ENCODE measurements at places on chromosomes 6 and 20.
A peak's percentile ranks its signal among the peaks of the same experiment; 100 is the strongest.

GRCh38 chr6:14734416-14735340 is 511.2 kb upstream of the JARID2 start:
- DNase-seq, result no peak

DNA sequence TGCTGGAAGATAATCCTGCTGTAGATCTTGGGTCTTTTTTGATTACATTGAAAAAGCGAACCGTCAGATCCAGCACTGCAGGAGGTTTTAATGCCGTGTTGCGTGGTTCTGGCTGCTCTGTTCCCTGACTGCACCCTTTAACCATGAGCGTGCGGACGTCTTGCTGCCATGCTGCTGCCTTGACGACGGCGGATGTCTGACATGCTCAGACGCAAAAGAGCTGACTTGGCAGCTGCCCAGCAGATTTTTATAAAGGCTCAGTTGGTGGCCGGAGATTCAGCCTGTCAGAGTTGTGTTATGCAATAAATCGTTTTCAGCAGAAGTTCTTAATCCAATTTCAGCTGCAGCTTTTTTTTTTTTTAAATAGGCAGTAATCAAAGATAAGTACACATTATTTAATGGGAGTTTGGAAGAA is 119.4 kb downstream of the JARID2 start:
- peak; percentile 83 for DNase-seq

DNA sequence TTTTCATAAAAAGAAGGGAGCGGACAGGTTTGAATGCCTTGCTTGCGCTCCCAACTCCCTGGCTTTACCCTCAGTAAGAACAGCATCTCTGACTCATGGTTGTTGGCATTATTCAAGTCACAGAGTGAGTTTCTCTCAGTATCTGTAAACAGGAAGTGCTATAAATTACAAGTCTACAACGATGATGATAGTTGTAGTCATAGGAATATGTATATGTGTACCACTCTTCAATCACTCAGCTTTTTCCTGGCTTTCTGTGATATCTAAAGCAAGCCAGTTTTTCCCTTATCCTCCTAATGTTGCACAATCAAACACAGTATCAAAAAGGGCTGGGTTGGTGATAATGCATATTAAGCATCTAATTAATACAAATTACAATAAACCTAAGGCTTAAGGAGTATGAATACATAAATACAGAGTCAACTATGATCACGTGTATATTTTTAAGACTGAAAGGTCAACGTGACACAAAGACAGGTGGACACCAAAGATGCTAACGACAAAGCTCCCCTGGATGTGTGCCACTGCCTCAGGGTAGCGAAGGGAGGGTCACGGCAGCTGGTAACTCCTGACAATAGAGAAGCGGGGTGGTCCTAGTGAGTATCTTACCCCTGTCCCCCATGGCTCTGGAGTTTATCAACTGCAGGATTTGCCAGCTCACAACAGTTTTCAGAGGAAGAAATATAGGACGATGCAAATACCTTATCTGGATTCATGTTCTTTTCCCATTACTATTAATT is 202.8 kb downstream of the BTBD9 start:
- DNase-seq, result no peak

- no peak for DNase-seq
Measured at GRCh38 chr6:25981568-25982263, 19.1 kb downstream of the TRIM38 start.

GRCh38 chr6:80528115-80528514 is 421.6 kb downstream of the BCKDHB start:
- no peak for DNase-seq

- no peak for DNase-seq
Measured at GRCh38 chr6:5089481-5090438, 4.6 kb downstream of the PPP1R3G start.

DNA sequence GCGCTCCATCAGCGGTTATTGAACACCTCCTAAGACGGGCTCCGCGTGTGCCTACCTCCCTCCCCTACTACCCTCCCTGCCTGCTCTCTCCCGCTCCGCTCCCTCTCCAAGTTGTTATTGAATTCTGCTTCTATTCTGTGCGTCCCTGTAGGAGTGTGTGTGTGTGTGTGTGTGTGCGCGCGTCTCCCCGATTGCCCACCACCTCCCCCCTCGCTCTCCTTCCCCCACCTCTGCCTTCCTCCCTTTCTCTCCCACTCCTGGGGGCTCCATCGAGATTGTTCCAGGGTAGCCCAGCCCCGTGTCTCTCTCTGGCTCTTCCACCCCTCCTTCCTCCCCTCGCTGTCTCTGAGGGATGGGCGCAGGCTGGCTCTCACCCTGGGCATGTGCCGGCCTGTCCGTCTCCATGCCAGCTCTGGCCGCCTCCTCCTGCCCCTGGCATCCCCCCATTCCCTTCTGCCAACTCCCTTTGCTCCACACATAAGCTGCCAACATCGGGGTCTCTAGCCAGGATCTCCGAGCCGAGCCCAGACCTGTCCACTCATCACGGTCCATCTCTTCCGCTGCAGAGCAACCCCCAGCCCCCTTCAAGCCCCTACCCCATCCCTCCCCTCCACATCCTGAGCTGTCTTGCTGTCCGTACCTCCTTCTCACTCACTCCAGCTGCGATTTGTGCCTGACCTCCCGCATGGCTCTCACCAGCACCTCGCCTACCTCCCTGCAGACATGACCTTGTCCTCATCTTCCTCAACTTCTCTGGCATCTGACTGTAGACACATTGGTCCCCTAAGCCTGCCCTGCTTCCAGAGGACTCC is 68.5 kb downstream of the SRC start:
- no peak for DNase-seq

- DNase-seq, result no peak
Measured at GRCh38 chr6:167094820-167095637, 27.9 kb upstream of the CCR6 start.

GRCh38 chr6:69704916-69705315 is 91.9 kb downstream of the LMBRD1 start:
- DNase-seq, result no peak

GRCh38 chr6:51025082-51025777 is 206.6 kb downstream of the TFAP2B start:
- DNase-seq, result peak; percentile 13

DNA sequence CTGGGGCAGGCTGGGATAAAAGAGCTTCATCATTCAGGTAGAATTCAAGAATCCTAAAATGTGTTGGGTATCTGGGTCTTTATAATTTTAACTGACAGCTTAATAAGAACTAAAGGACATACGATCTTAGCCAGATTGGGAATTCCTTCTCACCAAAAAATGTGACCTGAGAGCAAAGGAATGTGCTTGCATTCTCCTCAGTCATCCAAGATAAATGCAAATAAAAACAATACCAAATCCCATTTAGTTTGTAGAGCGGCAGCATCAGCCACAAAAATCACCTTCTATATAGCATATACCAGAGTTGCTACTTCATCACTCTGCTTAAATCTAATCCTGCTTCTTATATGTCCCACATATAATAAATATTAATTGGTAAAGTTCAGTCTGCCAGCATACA is 16.9 kb downstream of the USP49 start:
- peak; percentile 21 for DNase-seq

GRCh38 chr20:36950414-36951197 is 902 bp downstream of the SAMHD1 start:
- DNase-seq, result no peak

DNA sequence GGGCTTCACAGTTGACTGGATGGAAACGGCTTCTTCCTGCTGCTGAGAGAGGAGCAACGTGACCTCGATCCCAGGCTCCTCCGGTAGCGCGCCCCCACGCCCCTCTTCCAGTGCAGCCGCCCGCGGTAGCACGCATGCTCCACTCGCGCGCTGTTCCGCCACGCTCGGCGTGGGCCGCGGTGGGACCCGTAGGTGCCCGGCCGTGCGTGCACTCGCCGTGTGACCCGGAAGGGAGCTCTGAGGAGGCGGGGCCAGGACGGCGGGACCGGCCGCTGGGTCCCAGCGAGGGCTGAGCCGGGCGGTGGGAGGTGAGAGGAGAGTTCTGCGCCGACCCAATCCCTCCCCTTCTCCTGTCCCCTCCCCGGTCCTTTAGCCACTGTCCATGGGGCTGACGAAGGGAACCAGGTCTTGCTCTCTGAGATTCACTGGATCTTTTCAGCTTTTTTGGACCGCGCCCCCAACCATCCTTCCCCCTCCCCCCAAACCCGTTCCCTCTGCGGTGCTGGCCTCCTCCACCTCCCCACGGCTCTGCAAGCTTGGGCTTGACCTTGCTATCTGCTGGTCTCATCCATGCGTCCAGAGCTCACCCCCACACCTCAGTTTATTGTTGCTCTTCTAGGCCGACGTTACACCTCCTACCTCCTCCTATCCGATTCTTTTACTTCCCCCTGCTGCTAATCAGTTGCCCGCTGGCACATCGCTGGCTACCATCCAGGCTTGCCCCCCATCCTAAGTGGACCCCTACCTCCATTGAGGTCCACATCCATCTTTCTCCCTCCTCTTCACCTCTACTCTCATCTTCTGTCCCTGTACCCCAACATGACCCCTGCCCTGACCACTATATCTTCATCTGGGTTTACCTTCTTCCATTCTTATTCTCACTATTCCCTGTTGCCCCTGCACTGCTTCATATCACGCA is at the start of gene CUL9:
Gene CUL9 (plus strand): TSS at position 255 of the 919 bp plus-strand sequence. CDS start 2,115 bp downstream, outside the sequence.
- no peak for DNase-seq

- no peak for DNase-seq
Measured at GRCh38 chr20:36574366-36575135, 1.2 kb downstream of the TGIF2 start.

GRCh38 chr6:159062564-159062945 is 17.8 kb upstream of the TAGAP start:
- DNase-seq, result no peak

DNA sequence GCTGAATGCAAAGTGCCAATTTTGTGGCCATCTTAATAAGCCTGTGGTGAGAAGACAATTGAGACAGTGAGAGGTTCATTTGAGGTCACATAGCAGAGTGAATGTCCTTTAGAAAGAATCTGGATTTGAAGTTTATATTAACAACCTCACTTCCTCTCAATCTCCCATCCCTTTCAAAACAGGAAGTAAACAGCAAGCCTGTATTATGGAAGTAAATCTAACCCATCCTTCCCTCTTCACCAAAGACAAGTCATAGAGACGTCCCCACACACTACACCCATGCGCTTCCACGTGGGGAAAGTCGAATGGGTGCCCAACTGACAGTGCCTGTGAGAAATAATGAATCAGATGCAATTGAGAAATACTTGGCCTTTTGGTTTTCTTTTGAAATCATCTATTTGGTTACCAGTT is 28.8 kb upstream of the CCND3 start:
- no peak for DNase-seq

GRCh38 chr6:46882645-46883044 is 39.1 kb downstream of the ADGRF5 start:
- no peak for DNase-seq

GRCh38 chr6:168915855-168916254 is 337.8 kb downstream of the THBS2 start:
- DNase-seq, result no peak

- DNase-seq, result no peak
Measured at GRCh38 chr20:57259938-57260921, 6.2 kb downstream of the BMP7 start.

GRCh38 chr6:134810402-134810801 is 139.5 kb downstream of the ALDH8A1 start:
- no peak for DNase-seq

- DNase-seq, result no peak
Measured at GRCh38 chr20:35006009-35006408, 50.3 kb downstream of the MYH7B start.

DNA sequence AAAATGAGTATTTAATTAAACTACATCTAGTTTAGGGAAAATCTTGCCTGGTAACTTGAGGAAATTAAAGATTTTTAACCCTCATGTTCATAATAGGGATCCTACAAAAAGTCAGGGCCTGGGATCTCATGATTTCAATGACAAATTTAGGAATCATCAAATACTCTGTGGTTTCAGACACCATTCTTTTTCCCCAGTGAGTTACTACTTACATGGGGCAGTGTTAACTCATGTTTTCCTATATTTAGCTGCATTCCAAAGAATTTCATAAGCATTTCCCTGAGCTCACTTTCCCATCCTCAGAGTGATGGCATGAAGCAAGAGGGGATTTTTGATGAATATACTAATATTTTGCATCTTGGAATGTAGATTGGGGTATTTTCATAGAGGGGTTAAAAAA is 321.7 kb downstream of the CENPW start:
- peak; percentile 86 for DNase-seq

DNA sequence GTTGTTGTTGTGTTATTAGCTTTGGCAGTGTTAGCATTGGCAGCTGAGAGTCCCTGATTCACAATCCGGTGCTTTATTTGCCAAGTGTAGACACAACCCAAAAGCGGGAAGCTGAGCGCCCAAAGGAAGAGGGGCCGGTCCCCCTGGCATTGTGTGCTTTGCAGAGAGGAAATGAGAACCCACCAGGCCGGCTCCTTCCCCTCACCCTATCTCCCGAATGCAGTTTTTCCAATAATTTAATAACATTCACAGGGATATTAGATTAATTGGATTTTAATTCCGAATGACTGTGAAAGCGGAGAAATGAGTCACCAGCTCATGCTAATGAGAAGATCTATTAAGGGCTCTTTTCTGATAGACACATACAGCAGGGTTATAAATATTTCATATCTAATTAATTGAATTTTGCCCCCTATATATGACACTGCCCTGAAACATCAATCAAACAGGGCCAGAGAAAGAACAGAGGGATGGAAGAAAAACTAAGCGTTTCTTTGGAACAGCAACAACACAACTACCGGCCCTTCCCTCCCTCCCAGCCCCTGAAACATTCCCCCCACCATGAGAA is 143.8 kb downstream of the MBOAT1 start:
- DNase-seq, result no peak

DNA sequence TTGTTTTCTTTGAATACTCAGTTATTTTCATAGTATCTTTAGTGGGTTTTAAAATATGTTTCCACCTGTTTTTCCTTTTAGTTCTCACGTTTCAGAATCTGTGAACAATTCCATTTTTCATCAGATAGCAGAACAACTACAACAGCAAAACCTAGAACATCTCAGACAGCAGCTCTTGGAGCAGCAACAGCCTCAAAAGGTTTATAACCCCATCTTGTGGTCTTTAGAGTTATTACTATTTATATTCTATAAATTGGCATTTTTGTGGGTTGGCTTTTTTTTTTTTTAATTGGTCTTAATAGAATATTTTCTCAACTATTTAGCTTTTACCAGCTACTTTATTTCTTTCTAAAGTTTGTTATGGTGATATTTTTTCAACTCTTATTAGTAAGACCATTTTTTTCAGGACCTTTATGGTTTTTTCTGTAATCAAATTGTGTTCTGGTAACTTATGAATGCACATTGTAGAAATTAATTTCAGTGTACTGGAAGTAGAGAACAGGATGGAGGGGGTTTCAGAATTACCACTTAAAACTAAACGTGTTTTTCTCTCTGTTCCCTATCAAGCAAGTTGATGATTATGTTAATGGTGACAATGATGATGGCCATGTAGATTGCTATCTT is 72.2 kb downstream of the SCAF8 start:
- peak; percentile 20 for DNase-seq

DNA sequence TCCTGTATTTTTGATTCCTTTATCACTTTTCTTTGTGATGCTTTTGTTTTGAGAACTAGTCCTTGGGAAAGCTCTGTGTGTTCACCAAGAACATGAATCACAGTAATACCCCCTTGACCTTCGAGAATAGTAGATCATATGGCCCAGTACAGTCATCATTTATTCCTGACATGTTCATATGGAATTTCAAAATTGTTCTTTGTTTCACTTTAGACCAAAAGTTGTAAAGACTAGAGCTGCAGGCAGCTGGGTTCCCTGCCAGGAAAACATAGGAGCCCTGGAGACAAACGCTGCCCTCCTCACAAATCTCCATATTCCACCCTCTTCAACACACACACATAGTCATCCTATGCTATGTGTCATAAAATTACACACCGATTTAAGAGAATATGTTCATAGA is 621.2 kb upstream of the EYS start:
- peak; percentile 29 for DNase-seq

Data from fibroblast of skin of left quadriceps (primary cell).